ENCODE measurements at places on chromosomes 5 and 9.

DNA sequence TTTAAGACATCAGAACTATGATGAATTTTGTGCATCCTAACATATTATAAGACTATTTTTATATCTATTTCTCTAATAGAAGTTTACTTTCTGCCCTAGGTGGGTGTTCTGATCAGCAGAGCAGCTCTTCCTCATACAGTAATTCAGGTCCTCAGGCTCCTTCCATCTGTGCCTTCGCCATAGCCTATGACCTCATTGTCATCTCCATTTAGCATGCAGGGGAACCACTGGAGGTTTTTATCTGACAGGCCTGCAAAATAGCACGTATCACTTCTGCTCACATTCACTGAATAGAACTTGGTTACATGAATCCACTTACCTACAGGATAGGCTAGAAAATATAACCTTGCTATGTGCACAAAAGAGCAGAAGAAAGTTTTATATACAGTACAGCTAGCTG, 159.4 kb upstream of the CCNH start:
- no peak for DNase-seq

DNA sequence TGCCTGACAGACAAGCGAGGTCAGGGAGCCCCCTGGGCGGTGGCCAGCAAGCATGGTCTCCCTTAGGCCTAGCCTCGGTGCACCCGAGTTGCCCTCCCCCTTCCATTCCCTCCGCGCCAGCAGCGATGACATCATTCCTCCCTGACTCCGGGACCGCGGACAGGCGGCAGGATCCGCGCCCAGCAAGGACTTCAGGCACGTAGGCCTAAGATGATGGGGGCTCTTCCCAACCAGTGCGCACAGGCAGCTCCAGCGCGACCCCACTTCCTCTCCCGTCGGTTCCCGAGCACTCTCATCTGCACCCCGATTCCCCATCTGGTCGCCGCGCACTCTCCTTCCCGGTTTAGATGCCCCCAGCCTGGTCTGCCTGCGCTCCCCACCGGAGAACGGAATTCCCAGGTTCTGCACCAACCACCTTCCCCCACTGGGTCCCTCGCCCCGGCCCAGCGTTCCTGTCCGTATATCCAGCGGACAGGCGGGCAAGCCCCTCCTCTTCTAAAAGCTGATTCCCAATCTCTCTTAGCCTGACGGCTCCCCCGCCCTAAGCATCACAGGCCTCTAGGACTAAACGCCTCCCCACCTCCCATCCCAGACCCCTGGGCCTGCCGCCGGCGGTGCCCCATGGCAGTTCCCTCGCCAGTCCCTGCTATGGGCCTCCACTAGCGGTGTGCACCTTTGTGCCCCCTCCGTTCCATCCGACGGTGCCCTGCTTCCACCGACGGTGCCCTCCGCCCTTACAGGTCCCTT, 931 bp downstream of the FAM219A start:
- DNase-seq: peak; percentile 64

- DNase-seq: no peak
Measured at GRCh38 chr5:74516211-74516636, 124.3 kb downstream of the ENC1 start.

DNA sequence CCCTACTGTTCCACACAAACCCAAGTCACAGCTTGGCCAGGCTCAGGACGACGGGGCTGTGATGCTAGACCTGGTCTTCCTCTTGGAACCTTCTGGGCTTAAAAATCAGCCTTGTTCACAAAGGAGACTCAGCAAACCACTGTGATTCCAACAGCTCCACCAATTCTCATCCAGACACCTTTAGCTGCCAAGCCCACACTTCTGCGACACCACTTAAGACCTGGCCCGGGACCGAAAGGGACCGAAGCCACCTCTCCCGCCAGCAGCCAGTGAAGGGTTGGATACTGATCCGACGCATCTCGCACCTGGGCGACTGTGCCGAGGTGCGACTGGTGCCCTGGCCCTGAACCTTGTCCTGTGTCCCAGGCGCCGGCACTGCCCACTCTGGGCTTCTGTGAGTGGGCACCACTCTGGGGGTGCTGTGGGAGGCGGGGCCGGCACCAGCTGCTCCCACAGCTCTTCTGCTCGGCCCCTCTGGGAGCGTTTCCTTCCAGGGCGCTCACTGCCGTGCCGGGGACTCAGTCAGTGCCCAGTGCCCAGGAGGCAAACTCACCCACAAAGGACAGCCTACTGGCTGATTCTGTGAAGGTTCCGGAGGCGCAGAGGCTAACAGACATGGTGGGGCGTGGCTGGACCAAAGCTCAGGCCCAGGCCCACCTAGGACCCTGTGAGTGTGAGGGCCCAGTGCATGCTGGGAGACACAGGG, 50.9 kb downstream of the EXD3 start:
- no peak for DNase-seq

DNA sequence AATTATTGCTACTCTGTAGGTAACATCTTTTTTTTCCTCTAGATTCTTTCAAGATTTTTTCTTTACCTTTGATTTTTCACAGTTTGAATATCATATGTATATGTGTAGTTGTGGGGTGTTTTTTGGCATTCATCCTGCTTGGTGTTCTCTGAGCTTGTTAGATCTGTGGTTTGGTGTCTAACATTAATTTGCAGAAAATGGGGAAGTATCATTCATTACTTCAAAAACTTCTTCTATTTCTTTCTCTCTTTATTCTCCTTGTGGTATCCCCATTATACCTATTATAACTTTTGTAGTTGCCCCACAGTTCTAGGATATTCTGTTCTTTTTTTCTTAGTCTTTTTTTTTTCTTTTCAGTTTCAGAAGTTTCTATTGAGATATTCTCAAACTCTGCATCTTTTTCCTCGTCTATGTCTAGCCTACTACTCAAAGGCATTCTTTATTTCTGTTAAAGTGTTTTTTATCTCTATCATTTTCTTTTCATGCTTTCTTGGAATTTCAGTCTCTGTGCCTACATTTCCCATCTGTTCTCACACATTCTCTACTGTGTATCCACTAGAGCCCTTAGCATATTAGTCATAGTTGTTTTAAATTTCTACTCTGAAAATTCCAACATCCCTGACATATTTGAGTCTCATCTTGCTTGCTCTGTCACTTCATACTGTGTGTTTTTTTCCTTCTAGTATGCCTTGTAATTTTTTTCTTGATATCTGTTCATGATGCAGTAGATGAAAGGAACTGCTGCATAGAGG, 60.1 kb upstream of the GNA14 start:
- DNase-seq: peak; percentile 38

DNA sequence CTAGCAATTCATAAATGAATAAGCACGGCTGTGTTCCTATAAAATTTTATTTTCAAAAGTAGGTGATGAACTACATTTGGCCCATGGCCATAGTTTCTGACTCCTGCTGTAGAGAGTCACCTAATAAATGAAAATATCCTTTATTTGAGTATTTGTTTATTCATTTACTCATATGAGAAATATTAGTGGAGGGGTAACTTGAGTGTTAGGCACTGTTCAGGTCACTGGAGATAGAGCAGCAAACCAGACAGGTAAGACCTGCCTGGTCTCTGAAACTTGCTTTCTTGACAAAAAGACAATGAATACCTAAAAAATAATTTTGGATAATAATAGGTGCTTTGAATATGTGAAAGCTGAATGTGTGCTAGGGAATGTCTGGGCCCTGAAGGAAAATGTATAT, 68.8 kb downstream of the YIPF5 start:
- peak; percentile 23 for DNase-seq

DNA sequence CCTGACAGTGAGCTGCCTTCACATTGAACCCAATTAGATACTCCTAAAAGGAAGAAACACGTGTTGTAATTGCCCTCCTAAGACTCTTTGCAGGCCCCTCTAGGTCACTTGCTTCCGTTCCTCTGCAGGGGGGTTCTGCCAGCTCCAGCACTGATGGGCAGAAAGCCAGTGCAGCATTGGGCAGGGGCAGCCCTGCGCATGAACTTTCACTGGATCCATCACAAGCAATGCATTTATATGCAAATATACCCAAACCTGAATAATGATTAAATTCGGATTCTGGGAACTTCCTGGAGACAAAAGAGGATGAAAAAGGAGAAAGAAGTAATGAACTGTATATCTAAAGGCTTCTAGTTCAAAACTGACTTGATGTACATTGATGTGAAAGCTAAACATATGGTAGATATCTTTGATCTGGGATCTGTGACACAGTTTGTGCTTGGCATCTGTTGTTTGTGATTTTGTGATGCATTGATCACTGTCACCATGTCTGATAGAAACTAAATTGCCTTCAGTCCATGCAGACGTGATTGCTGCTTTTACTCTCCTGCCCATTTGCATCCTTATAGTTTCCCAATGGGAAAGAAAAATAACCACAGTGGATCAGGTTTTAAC, 313.4 kb downstream of the DEPDC1B start:
- DNase-seq: no peak

GRCh38 chr9:134484479-134484878, 157.1 kb upstream of the COL5A1 start:
- no peak for DNase-seq

DNA sequence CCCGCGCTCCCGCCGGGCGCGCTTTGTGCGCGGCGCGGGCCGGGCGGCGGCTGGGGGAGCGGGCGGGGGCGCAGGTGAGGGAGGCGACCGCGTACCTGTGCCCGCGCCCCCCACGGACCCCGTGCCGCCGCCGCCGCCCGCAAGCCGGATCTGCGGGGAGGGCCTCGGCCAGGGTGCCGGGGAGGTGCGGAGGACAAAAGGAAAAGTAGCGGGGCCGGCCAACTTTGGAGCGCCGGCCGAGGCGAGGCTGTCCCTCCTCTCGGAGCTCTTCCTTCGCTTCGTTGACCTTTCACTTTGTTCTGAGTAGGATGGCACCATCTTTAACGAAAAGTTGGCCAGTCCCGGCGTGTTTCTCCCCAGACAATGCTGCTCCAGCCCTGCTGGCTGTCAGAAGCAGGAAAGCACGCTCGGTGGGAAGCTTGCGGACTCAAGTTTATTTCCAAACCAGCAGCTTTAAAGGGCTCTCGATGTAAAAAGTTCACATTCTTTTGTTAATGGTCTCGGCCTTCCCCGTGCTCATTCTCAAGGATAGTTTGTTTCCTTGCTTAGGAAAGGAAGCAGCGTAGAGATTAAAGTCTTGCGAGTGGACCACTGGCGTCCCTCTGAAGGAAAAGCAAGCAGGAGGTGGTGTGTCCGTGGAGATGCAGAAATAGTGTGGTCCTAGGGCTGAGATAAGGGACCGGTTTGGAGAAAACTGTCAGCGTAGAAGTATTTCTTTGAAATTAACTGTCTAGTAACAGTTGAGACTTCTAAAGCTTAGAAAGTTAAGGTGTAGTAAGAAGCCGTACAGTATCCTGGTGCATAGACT, 639 bp downstream of the EHMT1 start:
- DNase-seq: no peak

DNA sequence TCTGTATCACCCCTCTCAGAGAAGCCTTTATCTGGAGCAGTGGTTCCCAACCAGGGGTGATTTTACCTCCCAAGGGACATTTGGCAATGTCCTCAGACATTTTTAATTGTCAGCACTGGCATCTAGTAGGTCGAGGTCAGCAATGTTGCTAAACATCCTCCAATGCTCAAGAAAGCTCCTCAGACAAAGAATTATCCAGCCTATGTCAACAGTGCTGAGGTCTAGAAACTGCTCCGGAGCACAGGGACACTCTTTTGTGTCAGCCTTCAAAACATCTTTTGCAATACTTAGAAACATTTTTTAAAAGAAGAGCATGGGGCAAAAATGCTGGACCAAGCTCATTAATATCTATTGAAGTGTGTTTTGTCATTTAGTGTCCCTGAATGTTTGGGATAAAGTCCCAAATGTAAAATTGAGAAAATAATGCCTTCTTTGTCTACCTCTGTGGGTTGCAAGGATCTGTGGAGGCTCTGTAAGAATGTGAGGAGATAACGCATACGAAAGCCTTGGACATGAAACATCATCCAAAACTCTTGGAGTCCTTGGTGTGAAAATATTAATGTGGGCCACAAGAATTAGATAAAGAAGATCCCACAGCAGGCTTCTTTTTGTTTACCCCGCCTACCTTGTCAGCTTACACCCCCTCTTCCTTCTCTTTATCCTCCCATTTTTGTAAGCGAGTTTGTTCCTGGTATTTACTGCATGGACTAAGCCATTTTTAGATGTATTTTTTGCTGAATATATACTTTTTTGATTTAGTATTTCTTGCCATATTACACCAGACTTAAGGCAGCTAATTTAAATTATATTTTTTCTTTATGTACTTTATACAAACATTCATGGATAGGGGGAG, 193.5 kb downstream of the CD180 start:
- no peak for DNase-seq

DNA sequence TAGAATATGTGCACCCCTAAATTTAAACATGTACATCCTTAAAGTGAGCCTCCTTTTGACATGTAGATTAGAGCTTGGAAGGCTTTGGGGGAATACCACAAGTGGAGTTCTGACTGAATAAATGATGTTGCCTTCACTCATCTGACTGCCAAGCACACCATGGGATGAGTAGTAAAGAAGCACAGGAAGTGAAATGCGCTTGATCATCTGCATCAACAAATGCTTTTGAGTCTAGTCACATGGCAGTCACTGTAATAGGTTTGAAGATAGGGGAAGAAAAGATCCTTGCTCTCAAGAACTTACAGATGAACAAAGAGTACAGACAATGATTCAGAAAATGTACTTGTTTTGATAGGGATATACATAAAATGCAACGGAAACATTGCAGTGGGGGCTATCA, 62.0 kb upstream of the STARD4 start:
- DNase-seq: peak; percentile 11

DNA sequence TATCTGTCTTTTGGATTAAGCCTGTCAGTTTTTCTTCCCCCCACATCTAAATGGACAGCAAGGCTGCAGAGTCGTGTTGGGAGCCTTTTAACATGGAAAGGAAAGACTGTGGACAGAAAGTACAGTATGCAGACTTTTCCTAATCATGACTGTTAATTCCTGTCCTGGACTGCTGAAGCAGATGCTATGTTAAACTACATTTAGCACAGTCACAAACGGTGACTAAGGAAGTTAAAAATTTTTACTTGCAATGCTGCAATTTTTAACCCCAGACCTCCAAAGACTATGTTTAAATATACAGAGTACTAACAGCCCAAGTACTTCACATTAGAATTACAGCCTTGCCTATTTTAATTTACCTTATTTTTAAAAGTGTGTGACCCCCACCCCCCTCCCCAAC, 51.8 kb downstream of the ELAVL2 start:
- DNase-seq: no peak

- DNase-seq: no peak
Measured at GRCh38 chr5:94748212-94748611, 129.7 kb downstream of the SLF1 start.

- DNase-seq: no peak
Measured at GRCh38 chr9:125656560-125656959, 50.4 kb downstream of the MAPKAP1 start.

- DNase-seq: no peak
Measured at GRCh38 chr9:112703304-112703703, 14.6 kb downstream of the INIP start.

DNA sequence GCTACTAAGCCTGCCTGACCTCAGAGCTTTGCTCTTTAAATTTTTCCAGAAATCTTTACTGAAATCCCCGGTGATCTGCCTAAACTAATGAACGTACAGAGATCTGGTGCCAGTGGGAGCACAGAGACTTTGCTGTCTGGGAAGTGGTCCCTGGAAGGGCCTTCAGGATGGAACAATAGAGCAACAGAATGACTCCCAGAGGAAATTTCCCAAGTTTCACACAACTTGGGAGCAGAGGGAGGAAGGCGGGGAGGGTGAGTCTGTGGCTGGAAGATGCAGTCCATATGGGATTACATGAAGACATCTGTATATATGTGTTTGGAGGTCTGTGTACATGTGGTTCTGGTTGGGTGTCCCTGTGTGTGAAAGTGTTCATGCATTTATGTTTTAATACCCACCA, 638.3 kb downstream of the CCDC171 start:
- DNase-seq: no peak

- no peak for DNase-seq
Measured at GRCh38 chr5:95825495-95825894, 3.0 kb upstream of the GLRX start.
